Hindlimb muscle (tissue), 1 donor: ENCODE measurements at places on chromosomes 11 and 22.

DNA sequence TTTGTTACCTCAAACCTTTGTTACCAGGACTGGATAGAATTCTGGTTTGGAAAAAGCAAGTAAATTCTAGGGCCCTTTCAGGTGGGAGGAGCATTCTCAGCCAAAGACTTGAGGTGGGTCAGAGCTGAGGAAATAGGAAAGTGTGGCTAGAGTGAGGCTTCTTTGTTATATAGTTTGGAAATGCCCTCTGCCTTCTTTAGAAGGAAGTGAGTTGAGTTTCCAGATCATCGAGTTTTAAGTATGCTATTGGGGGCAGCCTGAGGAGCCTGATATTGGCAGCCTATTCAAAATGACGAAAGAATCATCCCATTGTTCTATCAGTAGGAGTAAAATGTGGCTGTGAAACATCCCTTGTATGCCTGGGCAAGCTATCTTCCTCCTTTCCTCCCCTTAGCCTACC is 134.1 kb downstream of the ARHGAP42 start:
- DNase-seq, result no peak

DNA sequence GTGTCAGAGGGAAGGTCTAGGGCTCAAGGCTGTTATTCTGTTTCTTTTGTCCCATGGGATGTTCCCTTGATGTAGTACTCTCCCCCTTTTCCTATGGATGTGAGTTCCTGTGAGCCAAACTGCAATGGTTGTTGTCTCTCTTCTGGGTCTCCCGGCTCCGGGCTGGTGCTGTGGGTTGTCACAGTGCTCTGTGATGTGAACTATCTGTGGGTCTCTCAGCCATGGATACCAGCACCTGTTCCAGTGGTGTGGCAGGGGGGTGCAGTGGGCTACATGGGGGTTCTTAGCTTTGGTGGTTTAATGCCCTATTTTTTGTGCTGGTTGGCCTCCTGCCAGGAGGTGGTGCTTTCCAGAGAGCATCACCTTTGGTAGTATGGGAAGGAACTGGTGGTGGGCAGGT is 941.1 kb downstream of the KCNA4 start:
- DNase-seq, result no peak

DNA sequence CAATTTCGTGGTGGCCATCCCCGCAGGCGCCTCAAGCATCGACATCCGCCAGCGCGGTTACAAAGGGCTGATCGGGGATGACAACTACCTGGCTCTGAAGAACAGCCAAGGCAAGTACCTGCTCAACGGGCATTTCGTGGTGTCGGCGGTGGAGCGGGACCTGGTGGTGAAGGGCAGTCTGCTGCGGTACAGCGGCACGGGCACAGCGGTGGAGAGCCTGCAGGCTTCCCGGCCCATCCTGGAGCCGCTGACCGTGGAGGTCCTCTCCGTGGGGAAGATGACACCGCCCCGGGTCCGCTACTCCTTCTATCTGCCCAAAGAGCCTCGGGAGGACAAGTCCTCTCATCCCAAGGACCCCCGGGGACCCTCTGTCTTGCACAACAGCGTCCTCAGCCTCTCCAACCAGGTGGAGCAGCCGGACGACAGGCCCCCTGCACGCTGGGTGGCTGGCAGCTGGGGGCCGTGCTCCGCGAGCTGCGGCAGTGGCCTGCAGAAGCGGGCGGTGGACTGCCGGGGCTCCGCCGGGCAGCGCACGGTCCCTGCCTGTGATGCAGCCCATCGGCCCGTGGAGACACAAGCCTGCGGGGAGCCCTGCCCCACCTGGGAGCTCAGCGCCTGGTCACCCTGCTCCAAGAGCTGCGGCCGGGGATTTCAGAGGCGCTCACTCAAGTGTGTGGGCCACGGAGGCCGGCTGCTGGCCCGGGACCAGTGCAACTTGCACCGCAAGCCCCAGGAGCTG is 24.8 kb downstream of the ADAMTS15 start:
- DNase-seq, result no peak

- peak; percentile 56 for DNase-seq
Observed at GRCh38 chr22:43090130-43090789, 1.1 kb upstream of the TTLL1 start.

DNA sequence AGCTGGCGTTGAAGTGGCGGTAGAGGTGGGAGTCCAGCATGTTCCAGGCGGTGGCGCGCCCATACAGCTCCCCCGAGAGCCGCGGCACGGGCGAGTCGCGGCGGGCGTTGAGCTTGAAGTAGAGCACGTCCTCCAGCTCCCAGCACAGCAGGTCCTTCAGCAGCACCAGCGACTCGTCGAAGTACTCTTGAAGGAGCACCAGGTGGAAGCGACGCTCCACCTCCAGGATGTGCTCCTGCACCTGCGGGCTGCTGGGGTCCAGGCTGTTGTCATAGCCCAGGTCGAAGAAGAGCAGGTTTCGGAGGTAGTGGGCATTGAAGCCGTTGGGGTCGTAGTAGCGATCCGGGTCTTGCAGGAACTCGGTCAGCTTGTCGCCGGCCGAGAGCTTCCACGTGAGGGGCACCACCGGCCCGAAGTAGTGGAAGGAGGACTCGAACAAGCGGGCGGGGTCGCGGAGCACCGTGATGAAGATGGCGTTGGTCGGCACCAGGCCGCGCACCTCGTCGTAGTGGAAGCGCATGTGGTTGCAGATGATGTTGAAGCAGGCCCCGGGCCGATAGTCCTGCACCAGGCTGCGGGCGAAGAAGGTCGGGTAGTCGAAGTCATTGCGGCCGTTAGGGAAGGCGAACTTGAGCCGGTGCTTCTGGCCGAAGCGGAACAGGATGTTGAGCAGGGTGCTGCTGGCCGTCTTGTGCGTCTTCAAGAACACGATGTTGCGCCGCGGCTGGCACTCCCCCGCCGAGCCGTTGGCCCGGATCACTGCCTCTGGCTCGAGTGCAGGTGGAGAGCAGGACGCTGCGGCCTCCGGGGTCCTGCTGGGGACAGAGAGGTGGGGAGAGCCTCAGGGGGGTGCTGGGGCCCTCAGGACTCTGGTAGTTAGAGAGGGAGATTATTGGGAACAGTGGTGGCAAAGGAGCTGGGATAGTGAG is 9.0 kb upstream of the SEC14L6 start:
- no peak for DNase-seq

- peak; percentile 88 for DNase-seq
Observed at GRCh38 chr11:46272816-46273427, 4.5 kb upstream of the CREB3L1 start.
